NCI-H524 (cell line): ENCODE measurements at places on chromosomes 16 and 17.

DNA sequence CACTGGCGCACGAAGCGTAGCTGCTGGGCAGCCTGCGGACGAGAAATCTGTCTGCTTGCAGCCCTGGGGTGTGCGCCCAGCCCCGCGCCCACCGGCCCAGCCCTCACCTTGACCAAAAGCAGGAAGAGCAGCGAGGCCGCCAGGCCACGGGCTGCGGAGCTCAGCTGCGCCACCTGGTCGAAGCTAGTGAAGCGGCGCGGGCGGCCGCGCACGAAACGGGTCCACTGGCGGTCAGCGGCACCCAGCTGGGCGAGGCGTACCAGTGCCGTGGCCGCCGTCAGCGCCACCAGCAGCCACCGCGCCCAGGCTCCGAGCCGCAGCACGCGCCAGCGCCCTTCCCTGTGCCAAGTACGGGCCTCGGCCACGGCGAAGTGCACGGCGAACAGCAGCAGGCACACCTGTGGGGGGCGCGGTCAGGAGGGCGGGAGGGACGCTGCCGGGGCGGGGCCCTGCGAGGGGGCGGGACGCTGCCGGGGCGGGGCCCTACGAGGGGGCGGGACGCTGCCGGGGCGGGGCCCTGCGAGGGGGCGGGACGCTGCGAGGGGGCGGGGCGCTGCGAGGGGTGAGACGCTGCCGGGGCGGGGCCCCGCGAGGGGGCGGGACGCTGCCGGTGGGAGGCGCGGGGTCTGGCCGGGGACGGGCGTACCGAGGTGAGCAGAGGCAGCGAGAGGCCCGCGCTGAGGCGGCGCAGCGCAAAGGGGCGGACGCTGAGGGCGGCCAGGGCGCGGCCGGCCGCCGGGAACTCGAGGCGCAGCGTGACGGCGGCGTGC is 43.2 kb downstream of the TSC2 start:
- DNase-seq, result no peak

GRCh38 chr16:84660973-84661372 is 12.7 kb downstream of the KLHL36 start:
- DNase-seq, result no peak

DNA sequence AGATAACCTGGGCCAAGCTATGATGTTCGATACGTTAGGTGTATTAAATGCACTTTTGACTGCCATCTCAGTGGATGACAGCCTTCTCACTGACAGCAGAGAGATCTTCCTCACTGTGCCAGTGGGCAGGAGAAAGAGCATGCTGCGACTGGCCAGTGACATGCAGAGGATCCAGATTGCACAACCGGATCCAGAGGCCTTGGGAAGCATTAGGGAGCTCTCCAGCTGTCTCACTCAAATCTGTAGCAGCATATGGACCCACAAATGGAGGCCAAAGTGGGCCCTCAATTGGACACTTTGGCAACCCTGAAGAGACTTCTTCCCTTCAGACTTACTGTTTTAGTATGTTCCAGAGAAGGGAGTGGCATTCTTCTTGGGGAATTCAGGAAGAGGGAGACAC is 20.9 kb downstream of the PDZD9 start:
- DNase-seq, result no peak

- no peak for DNase-seq
Observed at GRCh38 chr17:11454096-11454495, 144.2 kb upstream of the DNAH9 start.

- DNase-seq, result no peak
Observed at GRCh38 chr17:38910325-38910724, 15.1 kb upstream of the LASP1NB start.

DNA sequence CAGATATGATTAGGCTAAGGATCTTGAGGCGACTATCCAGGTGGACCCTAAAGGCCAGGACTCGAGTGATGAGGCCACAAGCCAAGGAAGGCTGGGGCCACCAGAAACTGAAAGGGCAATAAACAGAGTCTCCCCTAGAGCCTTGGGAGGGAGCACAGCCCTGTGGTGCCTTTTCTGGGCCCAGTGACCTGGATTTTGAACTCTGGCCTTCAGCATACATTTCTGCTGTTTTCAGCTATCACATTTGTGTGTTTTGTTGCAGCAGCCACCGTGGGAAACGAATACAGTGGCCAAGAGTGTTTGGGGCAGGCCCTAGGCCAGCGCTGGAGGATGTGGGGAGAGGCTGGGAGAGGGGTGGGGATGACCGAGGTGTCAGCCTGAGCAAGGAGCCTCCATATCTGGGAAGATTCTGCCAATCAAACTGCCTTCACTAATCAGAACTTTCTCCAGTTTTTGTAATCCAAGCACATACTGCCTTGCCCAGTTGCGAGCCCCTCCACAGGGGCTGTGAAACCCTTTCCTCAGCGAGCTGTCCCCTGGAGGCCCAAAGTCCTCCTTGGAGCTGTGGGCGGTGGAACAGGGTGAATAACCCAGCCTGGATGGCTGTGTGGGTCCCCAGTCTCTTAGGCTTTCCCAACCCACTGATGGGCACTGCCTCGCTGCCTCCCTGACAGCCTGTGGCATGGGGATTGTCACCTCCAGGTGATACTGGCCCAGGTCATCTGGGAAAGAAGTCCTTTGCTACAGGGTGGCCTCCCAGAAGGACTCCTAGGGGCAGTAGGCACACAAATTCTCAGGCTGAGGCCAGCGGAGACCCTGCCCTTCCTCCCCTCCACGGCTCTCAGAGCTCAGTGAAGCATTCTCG is 16.8 kb downstream of the B9D1 start:
- no peak for DNase-seq

- DNase-seq, result peak; percentile 67
Observed at GRCh38 chr17:44522883-44523671, 19.9 kb upstream of the GPATCH8 start.

GRCh38 chr17:80822700-80823410 is 168.8 kb upstream of the CHMP6 start:
- no peak for DNase-seq

- no peak for DNase-seq
Observed at GRCh38 chr16:66551348-66551759, 1.0 kb upstream of the CKLF start.

DNA sequence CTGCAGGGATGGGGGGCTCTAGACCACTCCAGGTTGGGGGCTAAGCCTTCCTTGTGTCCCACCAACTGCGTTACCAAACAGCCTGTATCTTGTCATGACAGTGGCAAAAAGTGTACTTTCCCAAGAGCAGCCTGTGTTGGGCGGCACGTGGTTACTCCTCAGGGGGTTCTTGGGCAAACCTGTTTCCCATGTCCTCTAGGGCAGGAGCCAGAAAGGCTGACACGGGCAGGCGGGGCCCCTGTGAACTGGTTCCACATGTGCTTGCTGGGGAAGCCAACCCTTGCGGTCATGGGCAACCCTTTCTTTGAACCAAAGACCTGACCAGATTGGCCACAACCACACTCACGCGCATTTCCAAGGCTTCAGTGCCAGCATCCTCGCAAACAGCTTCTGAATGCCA is 228.5 kb downstream of the RBFOX3 start:
- no peak for DNase-seq

DNA sequence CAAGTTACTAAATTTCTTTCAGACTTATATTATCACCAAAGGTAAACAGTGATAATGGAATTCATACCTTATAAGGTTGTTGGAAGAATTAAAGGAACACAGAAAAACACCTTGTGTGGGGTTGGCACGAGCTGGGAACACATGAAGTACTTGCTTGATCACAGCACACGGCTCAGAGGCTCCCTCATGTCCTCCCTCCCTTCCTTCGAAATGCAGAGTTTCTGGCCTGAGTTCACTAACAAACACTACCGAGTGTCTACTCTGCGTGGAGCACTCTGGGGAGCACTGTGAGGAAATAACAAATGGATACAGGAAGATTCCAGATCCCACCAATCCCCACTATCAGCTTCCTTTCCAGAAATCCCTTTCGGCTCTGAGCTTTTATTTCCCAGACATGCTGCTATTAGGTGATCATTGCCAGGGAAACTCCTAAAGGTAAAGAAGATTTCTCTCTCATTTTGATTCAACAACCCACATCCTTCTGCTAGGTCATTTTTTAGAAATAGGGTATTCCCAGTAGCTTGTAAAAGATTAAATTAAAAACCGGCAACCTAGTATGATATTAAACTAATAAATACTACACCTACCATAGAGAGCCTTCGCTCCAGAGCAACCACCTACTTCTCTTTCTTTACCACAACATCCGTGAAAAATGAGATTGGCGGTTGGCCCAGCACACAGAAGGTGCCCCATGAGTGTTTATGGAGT is 6.1 kb upstream of the HNF1B start:
- no peak for DNase-seq

GRCh38 chr17:51351890-51352289 is 91.5 kb downstream of the UTP18 start:
- DNase-seq, result no peak

GRCh38 chr17:54348234-54348633 is 525.5 kb downstream of the KIF2B start:
- DNase-seq, result no peak

- DNase-seq, result no peak
Observed at GRCh38 chr17:38451030-38451839, 23.0 kb downstream of the ARHGAP23 start.

GRCh38 chr17:48356866-48357265 is 73.1 kb downstream of the SKAP1 start:
- DNase-seq, result no peak

DNA sequence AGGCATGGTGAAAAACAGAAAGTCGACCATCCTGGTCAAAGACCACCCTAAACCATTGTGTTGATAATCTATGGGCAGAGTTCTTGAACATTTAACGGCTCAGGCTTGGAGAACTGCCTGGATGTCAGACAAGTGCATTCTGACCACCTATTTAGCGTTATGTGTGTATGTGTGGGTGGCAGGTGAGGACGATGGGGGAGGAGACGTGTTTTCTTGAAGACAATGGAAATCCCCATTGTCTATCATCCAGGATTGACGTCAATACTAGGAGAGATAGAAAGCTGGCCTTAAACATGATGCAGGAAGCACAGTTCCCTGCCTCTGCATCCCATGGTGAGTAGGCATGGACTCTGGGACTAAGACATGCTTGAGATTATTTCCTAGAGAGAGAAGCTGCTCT is 157.4 kb upstream of the MAF start:
- DNase-seq, result no peak

- DNase-seq, result no peak
Observed at GRCh38 chr17:80096561-80097021, 4.8 kb upstream of the GAA start.

GRCh38 chr16:17229766-17230165 is 241.0 kb downstream of the XYLT1 start:
- no peak for DNase-seq

DNA sequence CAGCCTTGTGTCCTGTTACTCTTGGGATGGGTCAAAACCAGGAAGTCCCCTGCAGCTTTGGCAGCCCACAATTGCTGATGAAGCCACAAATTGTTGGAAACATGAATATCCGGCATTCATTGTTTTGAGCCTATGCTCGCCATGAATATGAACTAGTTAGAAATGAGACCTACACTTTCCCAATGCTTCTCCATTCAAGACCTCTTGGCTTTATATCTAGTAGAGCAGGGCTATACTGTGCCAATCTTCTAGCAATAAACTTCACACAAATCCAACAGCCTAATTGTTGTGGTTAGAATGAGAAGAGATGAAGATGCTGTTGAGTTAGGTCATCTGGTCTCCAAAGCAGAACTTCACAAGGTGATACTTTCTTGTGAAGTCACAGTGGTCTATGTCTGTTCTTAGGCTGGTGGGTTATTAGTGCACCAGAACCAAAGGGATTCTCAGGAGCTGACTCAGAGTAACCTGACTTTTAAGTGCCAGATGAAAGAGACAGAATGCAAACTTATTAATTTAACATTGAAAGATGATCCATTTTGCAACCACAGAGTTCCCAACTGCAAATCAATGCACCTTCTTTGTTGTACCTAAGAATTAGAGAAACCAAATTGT is 13.7 kb upstream of the KRT23 start:
- DNase-seq, result no peak

- DNase-seq, result no peak
Observed at GRCh38 chr16:8063159-8063558, 527.2 kb downstream of the TMEM114 start.

DNA sequence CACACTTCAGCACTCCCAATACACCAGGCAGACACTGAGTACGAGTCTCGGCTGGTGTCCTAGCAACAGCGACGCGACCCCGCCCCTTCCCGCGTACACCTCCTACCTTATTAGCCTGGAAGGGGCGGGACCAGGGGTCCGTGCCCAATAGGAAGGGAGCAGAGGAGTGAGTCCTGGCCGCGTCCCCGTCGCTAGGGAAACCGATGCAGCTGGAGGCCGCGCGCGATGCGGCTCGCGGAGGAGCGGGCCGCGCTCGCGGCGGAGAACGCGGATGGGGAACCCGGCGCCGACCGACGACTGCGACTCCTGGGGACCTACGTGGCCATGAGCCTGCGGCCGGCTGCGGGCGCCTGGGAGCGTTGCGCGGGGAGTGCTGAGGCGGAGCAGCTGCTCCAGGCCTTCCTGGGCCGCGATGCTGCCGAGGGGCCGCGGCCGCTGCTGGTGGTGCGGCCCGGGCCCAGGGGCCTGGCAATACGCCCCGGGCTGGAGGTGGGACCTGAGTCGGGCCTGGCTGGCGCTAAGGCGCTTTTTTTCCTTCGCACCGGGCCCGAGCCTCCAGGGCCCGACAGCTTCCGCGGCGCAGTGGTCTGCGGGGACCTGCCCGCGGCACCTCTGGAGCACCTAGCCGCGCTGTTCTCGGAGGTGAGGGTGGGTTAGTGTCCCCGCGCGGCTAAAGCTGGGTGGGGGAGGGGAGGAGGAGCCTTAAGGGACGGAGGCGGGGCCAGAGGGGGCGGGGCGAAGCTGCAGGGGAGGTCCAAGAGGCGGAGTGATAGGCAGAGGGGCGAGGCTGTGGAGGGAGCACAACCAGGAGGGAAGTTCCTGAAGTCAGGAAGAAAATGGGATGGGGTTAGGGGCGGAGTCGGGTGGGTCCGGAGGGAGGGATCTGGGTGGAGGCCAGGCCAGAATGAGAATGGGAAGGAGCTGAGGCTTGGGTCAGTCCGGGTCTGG is at the start of gene DNAH9:
Gene DNAH9 (plus strand): TSS at position 197 of the 948 bp plus-strand sequence. CDS start 29 bp downstream, at position 226.
- DNase-seq, result peak; percentile 48

- no peak for DNase-seq
Observed at GRCh38 chr17:4725646-4726310, 5.5 kb upstream of the MED11 start.

DNA sequence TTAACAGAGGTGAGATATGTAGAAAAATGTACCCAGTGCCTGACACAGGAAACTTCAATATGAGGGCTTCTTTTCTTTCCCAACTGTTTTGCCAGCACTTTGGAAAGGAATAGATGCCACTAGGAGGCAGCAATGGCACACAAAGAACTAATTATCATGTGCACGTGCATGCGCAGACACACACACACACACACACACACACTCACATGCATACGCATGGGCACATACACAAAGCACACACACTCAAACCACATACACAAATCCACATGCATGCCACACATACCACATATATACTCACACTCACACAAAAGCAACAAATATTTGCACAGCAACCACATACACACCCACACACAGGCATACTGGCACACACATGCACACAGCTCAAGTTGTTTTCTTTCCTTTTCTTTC is 8.8 kb upstream of the CEP112 start:
- peak; percentile 64 for DNase-seq

- no peak for DNase-seq
Observed at GRCh38 chr16:9434659-9435058, 343.2 kb downstream of the HAPSTR1 start.

- DNase-seq, result peak; percentile 10
Observed at GRCh38 chr16:27363797-27364196, 38.2 kb upstream of the IL21R start.
